ENCODE measurements at places on chromosomes 12 and 14.

GRCh38 chr12:2487278-2487677, 307.5 kb upstream of the FKBP4 start:
- DNase-seq = no peak

DNA sequence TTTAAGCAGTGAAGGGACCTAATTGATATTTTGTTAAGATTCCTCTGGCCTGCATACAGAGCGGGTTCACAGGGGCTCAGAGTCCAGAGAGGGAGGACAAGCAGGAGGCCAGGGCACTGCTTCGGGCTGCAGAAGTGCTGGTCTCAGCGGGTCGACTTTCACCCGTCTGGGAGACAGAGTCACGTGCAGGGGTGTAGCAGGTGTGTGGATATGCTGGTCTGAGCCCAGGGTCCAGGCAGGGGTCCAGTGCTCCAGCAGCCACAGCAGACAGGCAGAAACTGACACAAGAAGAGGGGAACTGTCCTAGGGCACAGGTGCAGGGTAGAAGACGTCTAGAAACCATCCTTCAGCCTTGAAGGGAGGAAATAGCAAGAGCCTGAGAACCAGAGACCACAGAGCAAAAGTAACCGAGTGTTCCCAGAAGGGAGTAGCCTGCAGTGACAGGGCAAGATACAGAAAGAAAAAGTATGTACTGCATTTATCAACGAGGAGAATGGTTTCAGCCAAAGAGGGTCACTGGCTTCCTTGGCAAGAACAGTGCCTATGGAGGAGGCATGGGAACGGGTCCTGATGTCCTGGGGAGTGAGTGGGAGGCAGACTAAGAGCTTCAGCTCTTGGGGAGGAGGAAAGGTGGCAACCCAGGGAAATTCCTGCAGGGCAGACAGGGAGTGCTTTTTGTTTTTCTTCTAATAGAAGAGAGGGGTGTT, 28.7 kb downstream of the FBXO21 start:
- no peak for DNase-seq

GRCh38 chr12:92503029-92503931, 199.5 kb upstream of the PLEKHG7 start:
- no peak for DNase-seq

DNA sequence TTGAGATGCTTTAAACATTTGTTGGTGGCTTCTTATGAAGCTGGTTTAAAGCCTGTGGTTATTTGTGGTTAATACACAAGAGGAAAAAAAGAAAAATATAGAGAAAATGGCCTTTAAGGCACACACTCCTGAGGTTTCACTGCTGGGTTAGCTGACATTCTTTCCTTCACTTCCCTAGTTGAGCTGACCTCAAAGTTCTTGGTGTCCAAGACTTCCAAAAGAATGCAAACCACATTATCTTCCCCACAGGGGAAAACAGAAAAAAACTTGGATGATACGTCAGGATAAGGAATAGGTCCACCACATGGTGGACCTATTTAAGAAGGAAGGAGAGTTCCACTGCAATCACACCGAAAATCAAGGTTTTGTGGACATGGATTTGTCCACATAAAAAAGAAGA, 94.3 kb downstream of the SLC25A21 start:
- no peak for DNase-seq

- no peak for DNase-seq
Observed at GRCh38 chr12:58695263-58695662, 225.0 kb downstream of the LRIG3 start.

- DNase-seq = no peak
Observed at GRCh38 chr12:94167756-94168416, 19.5 kb downstream of the PLXNC1 start.

- DNase-seq = no peak
Observed at GRCh38 chr12:9649532-9649940, 20.0 kb upstream of the CLEC2D start.

GRCh38 chr14:90645842-90646443, 170.3 kb downstream of the TTC7B start:
- no peak for DNase-seq

DNA sequence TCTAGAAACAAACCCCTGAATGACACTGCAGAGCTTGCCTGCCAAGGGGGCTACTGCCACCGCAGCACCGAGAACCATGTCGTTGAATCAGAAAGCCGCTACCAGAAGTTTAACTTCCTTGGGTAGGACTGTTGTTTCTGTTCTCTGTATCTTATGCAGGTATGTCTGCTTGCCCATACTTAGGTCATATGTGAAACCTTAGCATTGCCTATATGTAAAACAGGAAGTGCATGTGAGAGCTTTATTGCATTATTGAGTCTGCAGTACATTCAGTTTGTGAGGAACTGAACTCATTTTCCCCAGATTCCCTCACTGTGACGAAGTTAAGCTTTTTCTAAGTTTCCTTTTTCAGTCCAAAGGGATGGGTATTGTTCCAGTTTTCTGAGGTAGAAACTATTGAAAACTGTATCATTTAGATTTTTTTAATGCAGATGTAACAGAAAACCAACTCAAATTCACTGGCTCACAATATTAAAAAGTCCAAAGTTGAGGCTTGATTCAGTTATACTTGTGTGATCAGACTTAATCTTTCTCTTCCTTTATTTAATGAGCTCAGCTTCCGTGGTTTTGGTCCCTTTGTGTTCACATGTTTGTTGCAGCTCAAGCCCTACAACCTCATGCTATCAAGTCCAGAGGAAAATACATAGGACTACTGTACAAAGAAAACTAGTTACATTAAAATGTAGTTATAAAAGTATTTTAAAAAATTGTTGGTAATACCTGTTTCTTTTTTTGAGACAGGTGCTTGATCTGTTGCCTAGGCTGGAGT, 6.9 kb downstream of the FBXO34 start:
- DNase-seq = no peak

DNA sequence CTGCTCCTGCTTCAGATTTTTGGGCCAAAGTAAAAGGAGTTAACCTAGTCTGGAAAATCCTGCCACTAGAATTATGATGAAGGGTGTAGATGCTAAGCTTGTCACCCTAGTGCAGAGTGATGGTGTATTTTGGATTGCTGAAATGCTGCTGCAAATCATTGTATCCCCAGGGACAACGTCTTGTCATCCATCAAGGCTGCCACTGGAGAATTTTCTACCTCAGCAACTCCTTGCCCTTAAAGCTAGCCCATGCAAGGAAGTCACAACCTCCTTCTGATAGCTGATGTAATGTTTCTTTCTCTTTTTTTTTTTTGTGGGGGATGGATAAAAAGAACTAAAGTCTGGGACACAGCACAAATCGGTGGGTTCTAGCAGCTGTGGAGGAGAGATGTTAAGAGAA, 139.4 kb upstream of the FRMD6 start:
- no peak for DNase-seq

DNA sequence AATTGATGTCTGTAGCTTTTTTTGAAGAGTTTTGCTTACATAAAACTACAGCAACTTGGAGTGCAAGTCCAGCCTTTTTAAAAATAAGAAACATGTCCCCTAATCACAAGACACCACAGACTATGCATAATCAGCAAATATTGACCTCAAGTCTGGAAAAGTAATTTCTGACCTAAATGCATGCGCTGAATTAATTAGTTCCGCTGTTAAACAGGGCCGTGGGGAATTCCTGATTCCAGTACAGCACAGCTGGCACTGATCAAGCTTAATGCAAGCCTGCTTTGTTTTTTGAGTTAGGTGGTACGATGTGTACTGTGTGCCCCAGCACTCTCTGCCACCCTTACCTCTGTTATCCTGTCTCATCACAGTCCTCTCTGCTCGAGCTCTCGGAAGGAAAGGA, 9.2 kb downstream of the MLH3 start:
- no peak for DNase-seq

DNA sequence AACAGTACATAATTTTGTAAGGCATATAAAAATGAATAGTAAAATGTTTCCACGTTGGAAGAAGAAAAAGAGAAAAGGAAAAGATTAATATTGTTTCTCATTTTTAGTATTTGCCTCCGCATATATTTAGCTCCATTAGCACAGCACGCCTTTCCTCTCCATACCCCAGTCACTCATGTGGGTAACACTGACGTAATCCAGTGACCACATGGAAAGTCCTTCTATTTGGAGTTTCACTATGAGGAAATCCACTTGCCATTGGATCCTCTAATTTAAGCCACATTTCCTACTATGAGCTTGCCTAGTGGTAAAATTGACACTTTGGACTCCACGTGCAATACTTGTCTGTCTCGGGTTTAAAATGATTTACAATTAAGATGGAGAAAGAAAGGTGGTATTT, 5.7 kb upstream of the SLCO1A2 start:
- no peak for DNase-seq

GRCh38 chr12:13499008-13499407, 302.5 kb downstream of the EMP1 start:
- no peak for DNase-seq

GRCh38 chr12:113462998-113463745, 8.5 kb downstream of the LHX5 start:
- DNase-seq = no peak

GRCh38 chr14:74514471-74514941, 20.9 kb downstream of the ISCA2 start:
- no peak for DNase-seq

GRCh38 chr12:115910057-115910456, 367.4 kb downstream of the MED13L start:
- DNase-seq = no peak

DNA sequence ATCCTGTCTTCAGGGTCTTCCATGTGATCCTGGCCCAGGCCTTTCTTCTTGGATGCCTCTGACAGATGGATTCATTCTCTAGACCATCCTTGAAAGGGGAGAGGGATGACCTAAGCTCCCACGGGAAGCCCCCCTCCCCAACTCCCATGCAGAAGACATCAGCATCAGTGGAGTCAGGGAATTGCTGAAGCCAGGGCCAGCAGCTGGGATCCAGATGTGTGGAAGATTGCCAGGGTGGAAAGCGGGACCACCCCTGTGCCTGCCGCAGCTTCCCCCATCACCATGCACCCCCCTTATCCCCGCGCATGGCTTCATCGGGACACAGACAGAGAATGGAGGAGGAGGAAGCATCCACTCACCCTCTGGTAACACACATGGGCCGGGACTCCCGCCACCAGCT, 183.6 kb upstream of the PRMT8 start:
- no peak for DNase-seq

DNA sequence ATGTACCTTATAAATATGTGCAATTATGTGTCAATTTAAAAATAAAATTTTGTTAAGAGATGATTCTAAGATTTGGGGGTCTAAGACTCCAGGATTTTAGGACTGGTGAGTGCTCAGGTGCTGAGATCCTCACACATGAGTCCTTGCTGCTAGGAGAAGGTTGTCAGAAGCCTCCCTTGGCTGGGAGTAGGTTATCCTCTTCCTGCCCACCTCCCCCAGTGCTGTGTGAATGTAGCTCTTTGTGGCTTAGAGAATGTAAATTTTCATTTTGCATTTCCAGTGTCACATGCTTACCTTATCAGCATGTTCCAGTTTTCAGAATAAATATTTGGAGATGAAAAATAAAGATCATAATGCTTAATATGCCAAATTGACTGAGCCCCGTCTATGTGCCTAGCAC, 114.2 kb upstream of the MDM1 start:
- no peak for DNase-seq

GRCh38 chr12:109150124-109150640, 33.8 kb downstream of the ACACB start:
- DNase-seq = no peak
